H4 (cell line): ENCODE measurements at places on chromosomes 16 and 17. TPM values are rescaled to one million over a fixed set of nuclear protein-coding genes. Genes with fewer than 3 reads are reported as not detected.
A peak's percentile ranks its signal among the peaks of the same experiment; 100 is the strongest.

Gene HSD17B2
- total RNA-seq = 1.0 and 1.1 TPM in 2 replicates

Gene CPHXL2
- not detected in 2 replicates for total RNA-seq

- peak; percentile 91 for DNase-seq
Measured at GRCh38 chr16:75580-76501, 2.2 kb upstream of the MPG start.

DNA sequence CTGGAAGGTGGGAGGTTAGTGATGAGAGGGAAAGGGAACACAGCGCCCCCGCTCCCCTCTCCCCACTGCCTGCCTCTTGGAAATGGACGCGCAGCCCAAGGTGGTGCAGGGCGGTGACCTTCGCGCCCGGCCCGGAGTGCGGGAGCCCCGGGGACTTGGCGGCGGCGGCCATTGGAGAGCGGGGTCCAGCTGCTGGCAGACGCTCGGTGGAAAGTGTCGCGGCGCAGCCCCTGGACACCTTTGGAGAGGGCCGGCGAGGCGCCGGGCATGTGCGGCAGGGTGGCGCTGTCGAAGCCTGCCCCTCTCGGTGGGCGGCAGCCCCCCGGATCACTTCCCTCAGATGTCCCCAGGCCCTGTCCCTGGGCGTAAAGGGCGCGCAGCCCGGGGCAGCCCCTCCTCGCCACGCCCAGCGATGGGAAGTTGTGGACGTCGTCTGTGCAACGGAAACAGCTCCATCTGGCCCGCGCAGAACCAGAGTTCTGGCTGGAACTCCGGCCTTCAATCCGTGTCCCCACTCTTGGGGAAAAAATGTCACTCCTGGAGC is 16.7 kb downstream of the SALL1 start:
- DNase-seq = no peak
